ENCODE measurements at places on chromosomes 5 and 9.

GRCh38 chr5:55021821-55022220 is 2.2 kb upstream of the GZMK start:
- H3K4me1 ChIP-seq, result no peaks in the 10 kb centered on the region
- H3K4me3 ChIP-seq, result no peak overlapping the region
- peaks cover 16% of the 10 kb centered on the region for H3K27me3 ChIP-seq
- H3K27ac ChIP-seq, result no peak overlapping the region
- DNase-seq, result no peak
- H3K36me3 ChIP-seq, result no peaks in the 10 kb centered on the region

GRCh38 chr5:158589939-158590338 is 509.8 kb downstream of the EBF1 start:
- no peak overlapping the region for H3K4me3 ChIP-seq
- H3K27me3 ChIP-seq, result no peaks in the 10 kb centered on the region
- no peaks in the 10 kb centered on the region for H3K4me1 ChIP-seq

DNA sequence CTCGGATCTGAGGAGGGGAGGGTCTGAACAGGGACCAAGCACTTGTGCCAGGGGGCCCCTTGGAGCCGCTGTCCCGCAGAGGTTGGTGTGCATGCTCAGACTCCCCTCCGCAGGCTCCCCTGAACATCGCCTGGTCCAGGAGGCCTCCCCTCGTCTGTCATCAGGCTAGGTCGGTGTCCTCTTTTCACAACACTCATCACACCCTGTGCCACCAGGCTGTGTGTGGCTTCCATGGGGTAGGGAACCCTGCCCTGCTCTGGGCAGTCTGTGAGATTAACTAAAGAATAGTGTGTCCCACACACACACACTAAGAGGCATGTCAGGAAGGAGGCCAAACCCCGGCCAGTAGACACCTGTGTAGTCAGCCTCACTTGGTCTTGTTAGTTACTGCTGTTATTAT is 119.3 kb downstream of the C5orf15 start:
- H3K4me1 ChIP-seq, result no peaks in the 10 kb centered on the region
- DNase-seq, result no peak
- H3K4me3 ChIP-seq, result no peak overlapping the region
- peaks cover 13% of the 10 kb centered on the region for H3K27me3 ChIP-seq

DNA sequence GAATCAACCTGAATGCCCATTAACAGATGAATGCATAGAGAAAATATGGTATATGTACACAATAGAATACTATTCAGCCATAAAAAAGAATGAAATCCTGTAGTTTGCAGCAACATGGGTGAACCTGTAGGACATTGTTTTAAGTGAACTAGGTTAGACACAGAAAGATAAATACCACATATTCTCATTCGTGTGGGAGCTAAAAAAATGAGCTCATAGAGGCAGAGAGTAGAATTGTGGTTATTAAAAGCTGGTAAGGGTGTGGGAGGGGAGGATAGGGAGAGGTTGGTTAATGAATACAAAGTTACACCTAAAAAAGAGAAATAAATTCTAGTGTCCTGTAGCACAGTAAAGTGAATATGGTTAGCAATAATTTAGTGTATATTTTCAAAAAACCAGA is 23.5 kb downstream of the PTTG1 start:
- H3K36me3 ChIP-seq, result no peaks in the 10 kb centered on the region
- no peak for DNase-seq
- no peak overlapping the region for H3K27ac ChIP-seq
- no peaks in the 10 kb centered on the region for H3K27me3 ChIP-seq
- no peak overlapping the region for H3K4me3 ChIP-seq

DNA sequence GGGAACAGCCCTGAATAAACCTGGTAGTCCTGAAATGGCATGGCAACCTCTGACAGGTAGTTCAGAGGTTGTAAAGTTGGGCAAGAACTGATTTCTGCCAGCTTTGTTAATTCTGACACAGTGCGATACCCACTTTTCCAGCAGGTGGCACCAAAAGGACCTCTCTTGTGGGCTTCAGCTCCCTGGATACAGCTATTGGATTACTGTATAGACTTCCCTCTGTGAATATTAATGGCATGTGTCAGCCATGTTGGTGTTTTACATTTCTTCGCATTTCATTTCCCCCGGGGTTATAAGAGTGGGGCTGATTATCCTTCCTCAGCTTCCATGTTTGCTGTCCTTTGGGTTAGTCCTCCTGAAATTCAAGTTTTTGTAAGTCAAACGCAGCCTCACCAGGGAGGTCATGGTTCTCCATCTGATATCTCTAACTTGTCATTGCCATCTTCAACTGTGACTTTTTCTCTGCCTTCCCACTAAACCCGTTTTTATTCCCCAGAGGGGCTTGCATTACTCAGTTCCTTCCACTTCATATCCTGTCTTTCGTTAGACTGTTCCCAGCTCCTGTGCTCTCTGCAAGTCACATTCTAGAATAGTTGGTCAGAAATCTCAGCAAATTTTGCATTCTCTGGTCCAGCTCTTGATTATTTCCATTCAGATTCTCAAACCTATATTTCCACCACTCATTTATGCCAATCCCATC is 135.6 kb downstream of the LIFR start:
- no peak overlapping the region for H3K27ac ChIP-seq
- H3K4me1 ChIP-seq, result peaks cover 10% of the 10 kb centered on the region
- H3K4me3 ChIP-seq, result no peak overlapping the region
- peaks cover 5% of the 10 kb centered on the region for H3K27me3 ChIP-seq
- H3K36me3 ChIP-seq, result no peaks in the 10 kb centered on the region

GRCh38 chr5:14753947-14754346 is 89.4 kb downstream of the OTULIN start:
- 0 out of 2 replicates have a peak, but pooled peaks cover 2% of the 10 kb centered on the region for H3K4me1 ChIP-seq
- DNase-seq, result peak; percentile 13
- no peak overlapping the region for H3K4me3 ChIP-seq
- H3K36me3 ChIP-seq, result peaks cover 4% of the 10 kb centered on the region
- H3K27me3 ChIP-seq, result no peaks in the 10 kb centered on the region

- H3K36me3 ChIP-seq, result no peaks in the 10 kb centered on the region
- no peaks in the 10 kb centered on the region for H3K27me3 ChIP-seq
- DNase-seq, result peak; percentile 64
Measured at GRCh38 chr5:80239680-80240367, 16.0 kb downstream of the SERINC5 start.

DNA sequence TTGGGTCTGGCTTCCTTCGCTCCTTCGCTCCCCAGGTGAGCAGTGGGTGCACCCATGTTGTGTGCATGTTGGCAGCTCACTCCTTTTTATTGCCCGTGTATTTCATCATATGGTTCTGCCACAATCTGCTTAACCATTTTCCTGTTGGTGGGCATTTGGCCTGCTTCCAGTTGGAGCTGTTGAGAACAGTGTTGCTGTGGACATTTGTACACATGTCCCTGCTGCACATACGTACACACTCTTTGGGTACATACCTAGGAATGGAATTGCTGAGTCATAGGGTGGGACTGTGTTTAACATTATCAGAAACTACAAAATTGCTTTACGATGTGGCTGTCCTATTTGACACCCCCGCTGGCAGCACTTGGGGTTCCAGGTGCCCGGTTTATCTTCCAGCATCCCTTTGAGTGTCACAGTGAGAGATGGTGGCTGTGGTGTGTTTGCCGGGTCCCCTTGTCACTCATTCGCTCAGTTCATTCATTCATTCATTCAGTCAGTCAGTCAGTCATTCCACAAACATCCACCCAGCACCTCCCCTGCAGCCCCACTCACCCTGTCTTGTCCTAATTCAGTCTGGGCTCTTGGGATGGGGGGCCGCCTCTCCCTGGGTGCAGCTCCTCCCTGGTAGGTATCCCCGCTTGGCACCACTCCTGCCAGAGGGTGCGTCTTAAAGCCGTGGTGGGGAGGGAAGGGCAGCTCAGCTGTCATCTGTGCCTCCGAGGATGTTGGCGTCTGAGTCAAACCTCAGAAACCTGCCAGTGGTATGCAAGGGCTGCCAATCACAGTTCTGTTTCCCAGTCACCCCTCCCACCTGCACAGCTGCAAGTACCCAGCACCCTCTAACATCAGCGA is 7.9 kb upstream of the FIBCD1 start:
- DNase-seq, result no peak
- H3K4me1 ChIP-seq, result no peaks in the 10 kb centered on the region
- H3K4me3 ChIP-seq, result no peak overlapping the region

DNA sequence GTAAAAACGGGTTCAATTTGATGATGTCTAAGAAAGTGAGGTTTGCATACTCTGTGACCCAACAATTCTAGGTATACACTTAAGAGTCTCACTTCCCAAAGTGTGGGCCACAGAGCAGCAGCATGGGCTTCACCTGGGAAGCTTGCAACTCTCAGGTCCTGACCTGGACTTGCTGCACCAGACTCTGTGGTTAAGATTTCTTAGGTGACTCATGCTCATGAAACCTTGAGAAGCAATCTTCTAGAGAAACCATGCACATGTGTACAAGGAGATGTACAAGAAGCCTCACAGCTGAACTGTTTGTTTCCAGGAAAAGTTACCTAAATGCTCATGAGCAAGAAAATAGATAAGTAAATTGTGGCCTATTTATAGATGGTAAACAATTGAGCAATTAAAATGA is 30.0 kb downstream of the DNAJC21 start:
- H3K4me1 ChIP-seq, result peaks cover 5% of the 10 kb centered on the region
- H3K4me3 ChIP-seq, result no peak overlapping the region
- no peak overlapping the region for H3K27ac ChIP-seq
- H3K27me3 ChIP-seq, result no peaks in the 10 kb centered on the region
- no peaks in the 10 kb centered on the region for H3K36me3 ChIP-seq

- H3K4me3 ChIP-seq, result no peak overlapping the region
- no peaks in the 10 kb centered on the region for H3K4me1 ChIP-seq
- H3K36me3 ChIP-seq, result no peaks in the 10 kb centered on the region
- H3K27ac ChIP-seq, result no peak overlapping the region
- peak; percentile 36 for DNase-seq
Measured at GRCh38 chr5:97383996-97384395, 200.9 kb upstream of the RIOK2 start.

GRCh38 chr9:14524873-14525515 is 168.2 kb downstream of the ZDHHC21 start:
- H3K27ac ChIP-seq, result no peak overlapping the region
- no peaks in the 10 kb centered on the region for H3K27me3 ChIP-seq
- H3K4me1 ChIP-seq, result no peaks in the 10 kb centered on the region

- H3K27me3 ChIP-seq, result no peaks in the 10 kb centered on the region
- no peak overlapping the region for H3K27ac ChIP-seq
- peak; percentile 17 for DNase-seq
- H3K4me3 ChIP-seq, result no peak overlapping the region
- H3K36me3 ChIP-seq, result peaks cover 20% of the 10 kb centered on the region
Measured at GRCh38 chr9:97689401-97690180, 7.5 kb downstream of the XPA start.

DNA sequence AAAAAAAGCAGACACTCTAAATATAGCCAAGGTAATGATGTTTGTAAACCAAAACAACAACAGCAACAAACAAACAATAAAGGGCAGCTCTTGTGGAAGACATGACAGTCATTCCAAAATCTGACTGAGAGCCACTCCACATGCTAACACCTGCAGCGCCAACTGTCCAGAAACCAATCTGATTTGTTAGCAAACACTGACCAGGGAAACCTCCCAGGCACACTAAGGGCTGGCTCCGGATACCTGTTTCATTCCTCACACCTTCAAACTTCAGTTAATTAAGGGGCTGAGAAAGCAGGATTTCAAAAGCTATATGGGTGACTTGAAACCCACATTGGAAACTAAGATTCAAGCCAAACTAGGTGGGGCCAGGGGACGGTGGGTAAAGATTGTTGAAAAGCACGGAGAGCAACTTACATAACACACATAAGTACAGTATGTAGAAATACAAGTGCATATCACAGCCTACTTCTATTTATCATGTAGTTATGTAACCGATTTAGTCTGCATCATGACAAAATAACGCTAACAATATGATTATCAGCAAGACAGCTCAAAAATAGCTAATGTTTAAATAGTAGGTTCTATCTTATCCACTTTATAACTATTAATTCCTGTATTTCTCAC is 203.6 kb downstream of the SEMA5A start:
- DNase-seq, result no peak
- no peaks in the 10 kb centered on the region for H3K27me3 ChIP-seq
- H3K27ac ChIP-seq, result no peak overlapping the region
- no peak overlapping the region for H3K4me3 ChIP-seq

DNA sequence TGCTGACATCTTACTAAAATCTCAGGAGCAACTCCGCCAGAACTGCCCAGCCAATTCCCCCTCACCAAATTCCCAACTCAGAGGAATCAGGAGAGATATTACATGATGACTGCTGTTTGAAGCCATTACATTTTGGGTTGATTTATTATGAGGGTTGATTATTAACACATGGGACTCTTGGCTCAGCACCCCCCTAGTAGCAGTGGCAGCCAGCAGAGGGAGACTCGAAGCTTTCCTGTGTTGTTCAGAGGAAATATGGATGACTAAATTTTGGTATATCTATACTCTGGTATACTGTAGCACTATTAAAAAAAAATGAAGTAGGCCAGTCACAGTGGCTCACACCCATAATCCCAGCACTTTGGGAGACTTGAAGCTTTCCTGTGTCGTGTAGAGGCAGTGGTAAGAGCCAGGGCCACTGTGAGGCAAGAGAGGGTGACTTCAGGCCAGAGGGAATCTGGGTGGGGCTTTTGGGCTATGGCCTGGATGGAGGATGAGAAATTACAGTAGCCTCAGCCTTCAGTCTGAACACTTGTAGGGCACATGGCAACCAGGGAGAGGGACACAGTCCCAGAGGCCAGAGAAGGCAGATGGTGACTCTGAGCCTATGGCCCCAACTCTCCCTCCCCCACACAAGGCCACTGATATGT is 111.4 kb downstream of the LHX2 start:
- H3K27ac ChIP-seq, result no peak overlapping the region
- DNase-seq, result peak; percentile 43
- H3K27me3 ChIP-seq, result peaks cover 19% of the 10 kb centered on the region
- no peaks in the 10 kb centered on the region for H3K4me1 ChIP-seq

DNA sequence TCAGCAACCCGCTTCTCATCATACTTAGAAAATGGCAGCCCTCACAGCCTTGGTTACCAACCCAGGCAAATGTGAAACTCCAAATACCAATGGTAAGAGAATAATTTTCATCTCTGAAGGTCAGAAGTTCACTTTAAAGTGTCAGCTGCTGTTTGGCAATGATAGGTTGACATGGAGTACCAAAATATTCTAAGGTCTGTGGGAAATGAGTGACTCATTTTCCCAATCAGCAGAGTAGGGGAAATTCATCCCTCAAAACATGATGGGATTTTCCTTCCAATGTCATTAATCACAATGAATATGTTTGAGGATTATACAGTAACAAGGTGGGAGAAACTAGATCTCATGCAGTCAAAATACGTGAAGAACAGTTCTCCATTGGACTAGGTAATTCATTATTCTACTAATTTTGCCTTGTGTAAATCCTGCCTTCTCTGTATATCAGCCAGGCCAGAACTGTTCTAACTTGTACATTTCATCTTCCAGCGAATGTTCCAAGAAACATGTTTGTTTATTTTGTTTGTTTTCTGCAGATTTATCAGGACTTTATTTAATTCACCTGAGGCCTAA is 53.1 kb upstream of the ERBIN start:
- no peaks in the 10 kb centered on the region for H3K36me3 ChIP-seq
- H3K27ac ChIP-seq, result no peak overlapping the region
- H3K4me1 ChIP-seq, result peaks cover 1% of the 10 kb centered on the region
- no peak overlapping the region for H3K4me3 ChIP-seq
- no peaks in the 10 kb centered on the region for H3K27me3 ChIP-seq

- H3K4me3 ChIP-seq, result no peak overlapping the region
- H3K4me1 ChIP-seq, result peaks cover 10% of the 10 kb centered on the region
Measured at GRCh38 chr5:134133995-134134541, 19.6 kb downstream of the TCF7 start.

GRCh38 chr9:31153250-31153840 is 1231.1 kb upstream of the ACO1 start:
- no peak for DNase-seq
- H3K36me3 ChIP-seq, result no peaks in the 10 kb centered on the region
- no peak overlapping the region for H3K4me3 ChIP-seq
- H3K27me3 ChIP-seq, result no peaks in the 10 kb centered on the region
- no peaks in the 10 kb centered on the region for H3K4me1 ChIP-seq
- H3K27ac ChIP-seq, result no peak overlapping the region
